ENCODE measurements at places on chromosomes 6 and 20.

DNA sequence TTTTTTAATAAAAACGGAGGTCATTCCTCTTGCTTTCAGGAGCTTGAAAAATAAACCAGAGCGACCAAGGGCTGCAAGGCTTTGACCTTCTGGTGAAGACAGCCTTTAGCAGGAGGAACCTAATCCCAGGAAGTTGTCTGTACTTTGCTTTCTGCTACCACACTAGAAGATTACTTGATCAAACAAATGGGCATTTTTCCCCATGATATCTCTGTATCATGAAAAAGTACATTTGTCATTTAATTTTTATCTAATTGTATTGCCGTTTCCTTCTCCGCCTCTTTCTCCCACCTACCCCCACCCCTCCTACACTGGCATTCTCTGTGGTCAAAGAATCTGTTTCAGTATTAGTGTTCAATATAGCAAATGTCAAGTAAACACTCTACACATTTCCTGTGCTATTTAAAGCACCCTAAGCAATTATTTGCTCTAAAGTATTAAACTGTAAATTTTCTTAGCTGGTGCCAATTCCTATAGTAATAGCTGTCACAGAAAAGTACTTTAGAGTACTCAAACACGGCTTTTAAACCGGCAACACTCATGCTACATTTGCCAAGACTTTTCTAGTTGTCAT, 29.7 kb downstream of the ATXN1 start:
- DNase-seq, result no peak

DNA sequence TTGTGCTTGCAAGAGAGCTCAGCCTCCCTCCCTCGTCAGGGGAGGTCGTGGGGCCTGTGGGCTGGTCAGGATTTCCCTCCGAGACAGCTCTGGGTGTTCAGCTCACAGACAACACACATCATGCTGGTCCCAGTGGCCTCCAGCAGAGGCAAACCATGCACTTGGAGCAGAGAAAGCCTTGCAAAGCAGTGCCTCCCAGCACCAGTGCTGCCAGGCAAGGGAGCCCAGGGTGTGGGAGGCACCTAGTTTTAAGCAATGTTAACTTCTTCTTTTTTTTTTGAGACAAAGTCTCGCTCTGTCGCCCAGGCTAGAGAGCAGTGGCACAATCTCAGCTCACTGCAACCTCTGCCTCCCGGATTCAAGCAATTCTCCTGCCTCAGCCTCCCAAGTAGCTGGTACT, 34.0 kb upstream of the INSM1 start:
- no peak for DNase-seq

DNA sequence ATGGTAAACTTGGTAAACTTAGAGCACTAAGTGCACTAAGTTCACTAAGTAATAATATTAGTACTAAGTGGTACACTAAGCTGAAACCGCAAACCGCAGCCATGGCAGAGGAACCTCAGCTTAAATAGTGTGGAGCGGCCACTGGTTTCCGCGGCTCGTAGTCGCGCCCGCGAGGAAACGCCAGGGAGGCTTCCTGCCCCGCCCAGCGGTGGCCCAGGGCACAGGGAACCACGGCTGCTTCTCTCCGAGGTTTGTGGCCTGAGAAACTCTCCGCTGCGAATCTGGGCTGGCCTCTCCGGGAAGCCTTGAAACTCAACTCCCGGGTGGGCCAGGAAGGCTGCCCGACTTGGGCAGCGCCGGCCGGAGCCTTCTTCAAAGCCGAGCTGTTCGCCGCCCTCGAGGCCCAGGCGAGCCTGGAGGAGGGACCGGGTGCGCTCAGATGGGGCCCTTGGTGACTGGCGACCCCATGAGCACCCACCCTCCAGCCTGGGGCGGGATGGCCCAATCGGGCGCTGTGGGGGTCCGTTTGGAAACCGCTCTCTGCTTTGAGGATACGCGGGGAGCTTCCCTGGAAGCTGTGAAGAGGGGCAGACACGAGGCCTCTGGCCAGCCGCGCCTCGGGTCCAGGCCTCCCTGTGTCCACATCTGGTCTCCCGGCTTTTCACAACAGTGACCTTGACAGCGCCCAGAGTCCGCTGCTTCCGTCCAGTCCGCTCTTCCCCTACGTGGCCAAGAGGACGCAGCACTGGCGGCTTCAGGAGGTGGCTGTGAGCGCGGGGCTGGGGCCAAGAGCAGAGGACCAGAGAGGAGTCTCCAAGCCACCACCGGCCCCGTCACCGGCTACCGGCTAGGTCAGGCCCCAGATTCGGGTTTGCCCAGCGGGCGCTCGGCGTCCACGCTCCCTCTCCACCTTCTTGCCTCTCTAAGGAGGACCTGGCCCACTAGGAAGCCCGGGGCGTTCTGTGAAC, 25.4 kb upstream of the HLA-E start:
- DNase-seq, result no peak

- DNase-seq, result no peak
Measured at GRCh38 chr20:45629496-45630100, at the start of gene WFDC10A. Gene WFDC10A, plus strand, starts transcription at chr20:45629739. Its CDS starts 75 bp downstream, at chr20:45629814.

GRCh38 chr6:33719326-33719987, 8.0 kb upstream of the UQCC2 start:
- DNase-seq, result peak; percentile 99

- no peak for DNase-seq
Measured at GRCh38 chr6:104527761-104528415, 331.8 kb downstream of the HACE1 start.

- no peak for DNase-seq
Measured at GRCh38 chr6:30759575-30760239, 15.4 kb upstream of the IER3 start.

- DNase-seq, result no peak
Measured at GRCh38 chr6:118135371-118135770, 228.3 kb downstream of the SLC35F1 start.

- DNase-seq, result no peak
Measured at GRCh38 chr6:6680526-6680925, 92.0 kb downstream of the LY86 start.

- DNase-seq, result peak; percentile 15
Measured at GRCh38 chr20:62678553-62678952, 30.1 kb upstream of the NTSR1 start.

DNA sequence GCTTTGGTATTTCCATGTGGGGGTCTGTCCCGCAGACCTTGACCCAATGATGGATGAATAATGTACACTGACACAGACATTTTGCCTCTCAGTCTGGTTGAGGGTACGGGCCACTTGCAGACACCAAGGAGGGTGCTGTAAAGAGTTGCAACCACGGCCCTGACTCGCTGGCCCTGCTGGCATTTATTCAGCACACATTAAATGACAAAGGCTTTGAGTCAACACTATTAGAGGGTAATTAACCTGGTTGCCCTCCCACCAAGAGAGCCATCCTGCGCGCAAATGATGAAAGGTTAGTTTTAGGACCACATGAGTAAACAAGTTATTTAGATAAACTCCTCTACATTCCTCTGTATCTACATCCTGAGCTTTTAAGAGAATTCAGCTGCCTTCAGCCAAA, 308.9 kb upstream of the MMS22L start:
- DNase-seq, result no peak

- no peak for DNase-seq
Measured at GRCh38 chr6:24344976-24345375, 12.9 kb downstream of the DCDC2 start.

DNA sequence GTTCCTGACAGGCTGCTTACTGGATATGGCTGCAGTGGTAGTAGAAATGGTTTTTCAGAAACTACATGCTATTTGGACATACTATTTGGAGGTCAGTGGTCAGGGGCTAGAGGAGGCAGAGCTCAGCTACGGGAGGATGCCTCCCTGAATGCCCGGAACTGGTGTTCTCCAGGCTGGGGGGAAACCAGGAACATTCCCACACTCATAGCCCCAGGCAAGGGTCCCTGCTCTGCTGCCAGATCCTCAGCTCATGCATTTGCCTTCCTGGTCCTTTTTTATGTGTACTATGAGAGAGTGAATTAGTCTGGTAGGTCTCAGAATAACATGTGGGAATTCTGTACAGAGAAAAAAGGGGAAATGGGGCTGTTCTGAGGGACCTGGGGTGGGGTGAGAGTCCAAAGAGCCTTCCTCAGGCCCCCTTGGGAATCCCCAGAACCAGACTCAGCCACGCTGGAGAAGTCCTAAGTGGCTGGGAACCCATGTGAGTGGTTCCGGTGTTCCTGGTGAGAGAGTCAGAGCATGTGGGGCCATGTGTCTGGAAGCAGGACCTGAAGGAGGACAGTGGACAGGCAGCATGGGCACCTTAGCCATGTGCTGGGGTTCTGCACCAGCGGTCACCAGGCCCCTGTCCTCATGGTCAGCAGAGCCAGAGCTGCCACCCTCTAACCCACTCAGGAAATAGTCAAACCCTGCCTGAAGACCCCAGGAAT, 58.0 kb upstream of the MYL9 start:
- no peak for DNase-seq

- no peak for DNase-seq
Measured at GRCh38 chr6:5082487-5083306, 2.4 kb upstream of the PPP1R3G start.

- DNase-seq, result no peak
Measured at GRCh38 chr20:52268184-52268749, 76.7 kb upstream of the ZFP64 start.

DNA sequence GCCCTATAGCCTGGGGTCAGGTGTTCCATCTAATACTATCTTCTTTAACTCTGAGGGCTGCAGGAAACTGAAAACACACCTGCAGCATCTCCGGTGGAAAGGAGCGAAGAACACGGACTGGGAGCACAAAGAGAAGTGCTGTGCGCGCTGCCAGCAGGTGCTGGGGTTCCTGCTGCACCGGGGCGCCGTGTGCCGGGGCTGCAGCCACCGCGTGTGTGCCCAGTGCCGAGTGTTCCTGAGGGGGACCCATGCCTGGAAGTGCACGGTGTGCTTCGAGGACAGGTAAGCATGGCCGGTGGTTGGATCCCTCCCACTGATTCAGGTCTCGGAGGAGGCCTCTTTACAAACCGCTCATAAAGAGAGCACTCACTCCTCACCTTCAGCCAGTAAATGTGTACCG, 15.5 kb downstream of the SYTL3 start:
- DNase-seq, result peak; percentile 62

GRCh38 chr6:136764517-136764993, 27.7 kb downstream of the MAP3K5 start:
- DNase-seq, result no peak

- DNase-seq, result no peak
Measured at GRCh38 chr6:159080217-159080976, 35.6 kb upstream of the TAGAP start.

- DNase-seq, result no peak
Measured at GRCh38 chr6:116073765-116074440, 13.2 kb upstream of the FRK start.

GRCh38 chr20:50569864-50570836, 60.0 kb downstream of the PTPN1 start:
- no peak for DNase-seq

GRCh38 chr6:43478008-43478372, 620 bp downstream of the TJAP1 start:
- no peak for DNase-seq

GRCh38 chr6:107731422-107732319, 92.4 kb downstream of the SCML4 start:
- DNase-seq, result no peak

DNA sequence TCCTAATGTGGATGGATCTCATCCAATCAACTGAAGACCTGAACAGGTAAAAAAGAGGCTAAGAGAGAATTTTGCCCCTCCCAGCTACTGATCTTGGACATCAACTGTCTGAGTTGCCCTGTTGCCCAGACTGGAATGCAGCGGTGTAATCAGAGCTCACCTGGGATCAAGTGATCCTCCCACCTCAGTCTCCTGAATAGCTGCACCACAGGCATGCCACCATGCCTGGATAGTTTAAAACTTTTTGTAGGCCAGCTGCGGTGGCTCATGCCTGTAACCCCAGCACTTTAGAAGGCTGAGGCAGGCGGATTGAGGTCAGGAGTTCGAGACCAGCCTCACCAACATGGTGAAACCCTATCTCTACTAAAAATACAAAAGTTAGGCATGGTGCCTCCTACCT, 34.9 kb upstream of the GCNT2 start:
- DNase-seq, result no peak

DNA sequence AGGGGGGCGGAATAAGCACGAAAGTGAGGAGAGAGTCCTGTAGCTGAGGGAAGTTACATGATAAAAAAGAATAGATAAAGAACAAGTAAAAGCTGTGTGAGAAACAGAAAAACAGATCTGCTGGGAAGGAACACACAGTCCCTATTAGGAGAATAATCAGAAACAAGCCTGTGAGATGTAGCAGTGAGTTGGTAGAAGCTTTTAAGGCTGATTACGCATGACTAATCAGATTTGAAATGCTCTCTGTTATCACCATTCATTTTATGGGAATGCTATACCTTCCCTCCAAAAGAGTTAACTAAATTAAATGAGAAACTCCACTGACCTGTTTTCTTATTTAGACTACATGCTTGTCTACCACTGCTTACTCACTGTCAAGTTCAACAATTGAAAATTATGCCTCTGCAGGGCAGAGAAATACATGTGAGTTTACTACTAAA, 15.8 kb downstream of the REPS1 start:
- no peak for DNase-seq

DNA sequence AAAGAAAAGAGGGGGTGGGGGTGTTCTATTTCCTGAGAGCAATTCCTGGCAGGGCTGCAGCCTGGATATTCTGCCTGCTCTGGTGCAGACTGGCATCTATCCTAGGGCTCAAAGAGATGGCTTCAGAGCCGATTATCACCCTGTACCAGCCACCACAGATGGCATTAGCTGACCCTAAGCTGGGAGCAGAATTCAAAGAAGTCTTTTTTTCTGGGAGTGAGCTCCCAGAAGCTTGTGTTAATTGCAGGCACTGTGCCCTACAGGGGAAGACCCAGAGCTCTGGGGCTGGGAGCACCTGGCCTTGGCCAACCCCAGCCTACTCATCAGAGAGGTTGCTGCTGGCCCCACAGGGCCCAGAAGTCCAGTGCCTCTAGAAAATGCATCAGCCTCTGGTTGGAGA, 85.9 kb downstream of the PXDC1 start:
- no peak for DNase-seq

GRCh38 chr20:60313191-60313590, 355.0 kb downstream of the CDH26 start:
- no peak for DNase-seq

GRCh38 chr6:135170238-135170637, 10.9 kb upstream of the MYB start:
- no peak for DNase-seq

DNA sequence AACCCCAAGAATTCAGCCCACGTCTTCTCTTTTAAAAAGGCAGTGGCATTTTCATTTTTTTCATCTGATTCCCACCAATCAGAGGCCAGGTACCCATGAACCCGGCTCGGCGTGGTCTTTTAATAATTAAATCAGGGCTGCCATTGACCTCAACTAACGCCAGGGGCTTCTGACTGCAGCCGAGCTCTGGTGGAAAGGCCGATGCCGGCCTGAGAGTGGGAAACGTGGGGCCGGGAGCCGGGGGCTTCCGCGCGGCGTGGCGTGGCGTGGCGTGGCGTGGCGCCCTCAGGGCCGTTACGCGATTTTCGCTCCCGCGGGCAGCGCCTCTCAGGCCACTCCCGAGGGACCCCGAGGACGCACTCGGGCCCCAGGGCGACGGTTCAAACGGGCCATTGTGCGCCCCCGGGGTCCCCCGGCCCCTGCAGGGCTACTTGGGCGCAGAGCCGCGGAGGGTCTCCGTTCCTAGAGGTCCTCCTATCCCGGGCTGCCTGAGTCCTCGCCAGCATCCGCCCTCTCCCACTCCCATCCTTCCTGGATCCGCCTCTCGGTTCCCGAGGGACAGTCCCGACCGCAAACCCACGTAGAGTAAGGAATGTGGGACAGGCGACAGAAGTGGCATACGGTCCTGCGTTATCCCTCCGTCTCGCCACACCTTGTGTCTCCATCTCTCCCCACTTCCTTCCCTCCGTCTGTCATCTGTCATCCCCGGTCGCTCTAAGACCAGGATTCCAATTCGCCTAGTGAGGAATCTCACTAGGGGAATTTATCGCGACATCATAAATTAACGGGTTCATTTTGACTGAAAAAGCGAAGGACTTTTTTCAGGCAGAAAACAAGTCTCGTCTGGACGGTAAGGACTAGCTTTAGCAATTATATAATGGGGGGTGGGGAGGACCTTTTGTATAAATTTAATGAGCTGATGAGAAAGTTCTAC, 876 bp upstream of the TBPL1 start:
- DNase-seq, result peak; percentile 70
